Calu3 (cell line): ENCODE measurements at places on chromosomes 2 and 18. TPM values are rescaled to one million over a fixed set of nuclear protein-coding genes. Genes with fewer than 3 reads are reported as not detected.

GRCh38 chr18:79479116-79479760, 83.5 kb downstream of the NFATC1 start:
- DNase-seq, result no peak

- DNase-seq, result no peak
Measured at GRCh38 chr2:219081701-219082331, 21.1 kb upstream of the IHH start.

DNA sequence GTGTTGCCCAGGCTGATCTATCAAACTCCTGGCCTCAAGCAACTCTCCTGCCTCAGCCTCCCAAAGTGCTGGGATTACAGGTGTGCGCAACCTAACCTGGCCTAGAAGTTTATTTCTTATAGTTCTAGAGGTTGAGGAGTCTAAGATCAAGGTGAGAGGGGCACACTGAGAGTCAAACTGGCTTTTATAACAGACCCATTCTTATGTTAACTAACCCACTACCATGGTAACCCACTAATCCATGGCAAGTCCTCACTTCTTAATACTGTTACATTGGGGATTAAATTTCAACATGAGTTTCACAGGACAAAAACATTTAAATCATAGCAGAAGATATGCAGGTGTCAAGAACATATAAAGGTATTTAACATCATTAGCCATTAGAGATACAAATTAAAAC, 50.6 kb downstream of the MDH1 start:
- DNase-seq, result no peak

DNA sequence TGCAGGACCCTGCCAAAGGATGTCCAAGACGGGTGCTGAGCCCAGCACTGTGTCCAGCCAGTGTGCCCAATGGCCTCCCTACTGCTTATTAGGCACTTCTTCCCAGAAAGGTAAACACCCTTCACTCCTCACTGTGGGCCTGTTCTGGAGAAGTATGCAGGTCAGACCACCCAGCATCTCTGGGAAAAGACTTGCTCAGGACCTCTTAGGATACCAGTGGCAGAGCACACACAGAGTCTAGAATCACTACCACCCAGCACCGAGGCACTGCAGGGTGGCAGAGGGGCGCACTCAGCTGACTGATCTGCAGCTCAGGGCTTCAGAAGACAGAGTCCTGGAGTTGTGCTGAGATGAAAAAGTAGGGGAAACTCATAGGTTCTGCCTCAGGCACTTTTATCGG, 25.8 kb downstream of the XDH start:
- no peak for DNase-seq

DNA sequence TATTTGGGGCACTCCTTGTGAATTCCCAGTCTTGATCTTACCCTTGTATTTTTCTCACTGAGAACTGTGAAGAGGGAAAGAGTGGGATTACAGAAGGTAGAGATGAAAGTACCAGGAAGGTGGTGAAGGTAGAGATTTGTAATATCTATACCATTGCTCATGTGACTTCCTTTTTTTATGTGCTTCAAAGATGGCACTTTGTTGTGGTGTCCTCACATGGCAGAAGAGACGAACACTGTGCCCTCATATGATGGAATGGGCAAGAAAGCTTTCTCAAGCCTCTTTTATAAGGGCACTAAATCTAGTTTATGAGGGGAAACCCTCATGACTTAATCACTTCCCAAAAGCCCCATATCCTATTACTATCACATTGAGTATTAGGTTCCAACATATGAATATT, 28.9 kb upstream of the PPM1B start:
- no peak for DNase-seq

GRCh38 chr2:152115952-152116351, 17.1 kb upstream of the CACNB4 start:
- DNase-seq, result no peak

- peak; percentile 24 for DNase-seq
Measured at GRCh38 chr18:57461652-57462269, 26.6 kb downstream of the ONECUT2 start.

DNA sequence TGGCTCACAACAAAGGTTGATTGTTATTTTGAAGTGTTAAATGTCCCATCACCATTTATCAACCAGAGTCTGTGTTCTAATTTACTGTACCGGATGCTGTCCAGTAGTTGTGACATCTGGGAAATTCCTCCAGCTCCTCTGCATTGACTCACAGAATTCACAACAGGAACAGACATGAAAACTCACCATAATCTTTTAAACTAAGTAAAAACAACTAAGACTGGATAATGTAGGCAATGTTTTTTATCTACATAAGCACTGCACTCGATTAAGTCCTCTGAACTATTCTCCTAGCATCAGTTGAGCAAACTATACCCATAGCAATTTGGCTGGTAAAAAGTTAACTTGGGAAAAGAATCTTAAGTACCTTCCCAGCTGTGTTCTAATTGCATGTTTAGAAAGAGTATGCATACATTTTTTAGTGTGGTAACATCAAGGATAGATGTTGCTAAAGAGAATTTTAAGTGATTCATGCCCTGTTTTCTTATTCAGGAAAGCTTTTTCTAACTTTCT, 42.9 kb upstream of the MYO1B start:
- DNase-seq, result no peak

- no peak for DNase-seq
Measured at GRCh38 chr2:205369813-205370212, 312.5 kb upstream of the NRP2 start.

- DNase-seq, result peak; percentile 72
Measured at GRCh38 chr18:70296289-70296688, 7.4 kb downstream of the SOCS6 start.

DNA sequence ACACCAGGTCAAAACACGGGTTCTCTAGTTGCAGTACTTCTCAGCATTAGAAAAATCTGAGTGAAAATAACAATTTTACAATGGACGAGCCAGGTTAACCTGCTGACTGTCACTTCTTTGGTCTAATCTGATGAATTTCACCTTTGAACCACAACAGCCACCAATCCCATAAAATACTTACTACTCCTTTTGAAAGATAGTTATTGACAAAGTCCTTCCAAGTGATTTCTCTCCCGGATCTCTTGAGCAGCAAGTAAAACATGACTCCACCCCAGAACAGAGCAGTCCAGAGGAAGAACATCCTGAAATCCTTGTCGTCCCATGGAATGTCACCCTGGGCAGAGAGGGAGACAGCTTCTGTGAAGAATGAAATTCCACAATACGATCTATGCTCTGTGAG, 10.2 kb downstream of the AFG3L2 start:
- DNase-seq, result no peak

DNA sequence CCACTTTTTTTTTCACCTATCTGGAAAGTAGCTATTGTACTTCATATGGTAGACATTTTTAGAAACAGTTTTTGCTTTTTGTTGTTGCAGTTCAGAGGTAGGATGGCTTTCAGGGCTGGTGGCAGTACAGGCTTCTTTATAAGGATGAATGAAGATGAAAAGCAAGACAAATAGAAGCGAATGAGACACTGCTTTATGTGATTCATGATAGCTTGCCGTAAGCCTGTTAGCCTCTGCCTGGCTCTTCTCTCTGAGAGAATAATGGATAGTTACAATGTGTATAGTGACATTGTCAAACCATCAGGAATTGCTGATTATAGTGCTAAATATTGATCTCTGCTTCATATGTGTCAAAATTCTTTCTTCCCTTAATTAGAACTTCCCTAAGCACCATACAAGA, 173.7 kb downstream of the NR4A2 start:
- no peak for DNase-seq

DNA sequence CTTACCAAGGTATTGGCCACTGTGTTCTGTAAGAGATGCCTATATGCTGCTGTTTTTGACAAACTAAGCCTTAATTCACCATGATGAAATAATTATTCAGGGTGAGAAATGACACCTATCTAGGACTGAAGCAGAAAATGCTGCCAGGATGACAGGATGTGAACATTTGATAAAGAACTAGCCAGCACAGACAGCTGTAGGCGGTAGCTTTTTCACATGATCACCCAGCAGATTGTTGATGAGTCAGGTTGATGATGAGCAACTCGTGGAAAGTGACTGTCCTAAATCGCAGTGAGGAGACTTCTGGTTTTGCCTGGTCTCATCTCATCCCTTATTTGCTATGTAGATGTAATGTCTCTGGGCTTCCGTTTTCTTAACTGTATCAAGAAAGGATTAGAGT, 144.1 kb downstream of the PRPF40A start:
- DNase-seq, result no peak

- no peak for DNase-seq
Measured at GRCh38 chr2:63801455-63801854, 40.2 kb upstream of the UGP2 start.

- DNase-seq, result no peak
Measured at GRCh38 chr2:202718614-202719013, 83.8 kb downstream of the FAM117B start.

DNA sequence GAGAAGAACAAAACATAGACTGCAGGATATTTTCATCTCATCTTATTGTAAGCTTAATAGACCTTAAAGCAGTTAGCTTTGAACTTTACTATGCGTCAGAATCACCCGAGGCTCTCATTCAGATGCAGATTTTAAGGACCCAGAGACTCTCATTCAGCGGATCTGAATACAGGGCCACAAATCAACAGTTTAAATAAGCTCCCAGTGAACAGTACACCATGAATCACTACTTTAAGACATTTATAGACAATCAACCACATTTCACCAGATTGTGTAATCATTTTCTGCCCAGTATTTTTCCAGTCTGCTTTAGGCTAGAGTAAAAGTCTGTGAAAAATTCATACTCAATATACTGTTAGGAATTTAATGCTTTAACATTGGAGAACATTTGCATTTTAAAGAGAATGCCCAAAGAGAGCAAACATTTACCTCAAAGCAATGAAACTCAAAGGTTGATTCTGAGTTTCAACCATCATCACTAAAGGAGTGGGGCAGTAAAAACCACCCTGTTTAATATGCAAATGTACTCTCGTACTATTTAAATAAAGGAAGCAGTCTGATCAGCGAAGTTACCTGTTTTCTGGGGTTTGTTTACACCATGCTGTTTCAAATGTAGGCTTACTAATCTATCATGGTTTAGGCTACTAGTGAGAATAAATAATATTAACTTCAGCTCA, 11.0 kb upstream of the ALPK2 start:
- no peak for DNase-seq

DNA sequence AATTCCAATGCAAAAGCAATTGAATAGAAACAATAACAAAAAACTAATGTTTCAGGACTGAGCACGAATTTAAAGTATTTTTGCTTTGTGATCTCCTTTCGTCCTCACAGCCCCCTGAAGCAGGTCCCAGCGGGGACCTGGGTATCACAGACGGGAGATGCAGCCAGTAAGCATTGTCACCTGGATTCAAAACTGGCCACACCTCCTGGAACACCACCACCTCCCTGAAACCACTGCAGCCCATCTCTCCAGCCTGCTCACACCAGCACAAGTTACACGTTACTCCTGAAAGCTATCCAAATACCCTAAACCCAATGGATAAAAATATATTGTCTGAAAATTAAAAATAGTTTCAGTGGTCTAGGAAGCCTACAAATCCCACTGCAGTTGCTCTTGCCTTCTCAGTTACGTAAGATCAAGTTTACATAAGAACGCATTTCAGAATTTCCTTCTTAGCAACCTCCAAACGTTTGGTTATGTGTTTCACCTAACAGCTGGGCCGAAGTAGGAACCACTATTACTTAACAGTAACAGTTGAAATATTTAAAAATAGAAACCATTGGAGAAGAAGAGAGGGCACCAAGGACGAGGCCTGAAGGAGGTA, 178.0 kb downstream of the HDAC4 start:
- DNase-seq, result no peak

DNA sequence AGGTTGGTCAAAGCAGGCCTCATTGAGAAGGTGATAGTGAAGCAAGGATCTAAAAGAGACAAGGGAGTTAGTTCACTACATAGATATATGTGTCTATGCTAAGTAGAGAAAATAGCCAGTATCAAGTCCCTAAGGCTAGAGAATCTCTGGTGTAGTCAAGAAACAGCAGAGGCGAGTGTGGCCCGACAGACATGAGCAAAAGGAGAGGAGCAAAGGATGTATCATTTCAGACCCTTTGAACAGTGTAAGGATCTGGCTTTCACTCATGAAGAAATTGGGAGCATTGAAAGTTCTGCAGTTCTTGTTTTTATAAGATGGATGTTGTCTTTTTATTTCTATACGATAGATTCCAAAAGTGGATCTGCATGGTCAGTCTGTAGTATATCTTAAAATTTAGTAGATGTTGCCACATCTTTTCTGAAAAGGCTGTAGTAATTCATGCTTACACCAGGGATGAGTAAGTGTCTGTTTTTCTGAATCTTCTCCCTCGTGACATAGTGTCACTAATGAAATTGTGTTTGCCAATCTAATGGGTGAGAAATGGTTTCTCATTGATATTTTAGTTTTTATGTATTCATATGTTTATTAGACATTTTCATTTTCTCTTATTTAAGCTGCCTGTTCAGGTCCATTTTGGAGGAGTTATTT, 18.8 kb downstream of the SP100 start:
- DNase-seq, result no peak

GRCh38 chr18:77129150-77129551, 3.4 kb downstream of the MBP start:
- DNase-seq, result no peak

DNA sequence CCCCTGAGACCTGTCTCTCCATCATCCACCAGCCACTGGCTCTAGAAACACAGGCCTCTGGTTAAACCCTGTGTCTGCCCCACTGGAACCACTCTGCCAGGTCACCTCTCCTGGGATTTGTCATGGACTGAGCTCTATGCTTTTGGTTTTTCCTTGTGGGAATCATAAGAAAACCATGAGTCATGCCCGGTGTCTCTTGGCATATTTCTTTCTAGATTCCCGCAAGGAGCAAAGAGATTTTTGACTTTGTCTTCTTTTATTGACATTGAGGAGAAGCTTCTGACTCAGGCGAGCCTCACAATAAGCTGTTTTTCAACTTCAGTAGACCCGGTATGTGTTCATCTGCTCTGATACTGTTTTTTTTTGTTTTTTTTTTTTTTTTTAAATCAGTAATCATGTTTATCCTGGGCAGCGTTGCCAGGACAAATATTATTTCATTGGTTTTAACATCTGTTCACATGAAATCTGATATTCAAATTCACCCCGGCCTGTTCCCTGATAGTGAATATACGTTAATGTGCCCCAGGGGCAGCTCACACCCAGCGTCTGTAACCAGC, 207.1 kb downstream of the ACKR3 start:
- DNase-seq, result no peak

DNA sequence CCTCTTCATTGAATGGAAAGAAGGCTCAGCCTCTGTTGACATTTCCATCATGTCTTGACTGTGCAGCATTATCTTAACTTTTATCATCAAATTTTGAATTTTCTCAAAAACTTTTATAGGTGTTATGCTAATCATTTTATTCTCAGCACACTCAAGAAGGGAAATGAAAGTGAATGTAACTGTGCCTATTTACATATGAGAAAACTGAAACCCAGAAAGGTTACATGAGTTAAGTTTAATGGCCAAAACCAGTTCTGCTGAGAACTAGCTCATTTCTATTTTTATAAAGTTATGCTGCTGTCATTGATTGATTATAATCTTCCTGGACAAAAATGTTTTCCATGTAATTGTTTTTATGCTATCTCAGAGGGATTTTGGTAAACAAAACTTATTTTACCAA, 618.8 kb upstream of the NRXN1 start:
- no peak for DNase-seq

GRCh38 chr2:168632709-168633121, 169.7 kb upstream of the NOSTRIN start:
- DNase-seq, result no peak

Gene SPP2
- not detected in 2 replicates for total RNA-seq

Gene POTEI
- total RNA-seq, result not detected in 2 replicates

Gene MPHOSPH10
- total RNA-seq, result 54.7 and 67.8 TPM in 2 replicates

Gene DCC
- not detected in 2 replicates for total RNA-seq

Gene MBP
- 221 and 257 TPM in 2 replicates for total RNA-seq

Gene KCNG2
- total RNA-seq, result not detected in 2 replicates

Gene ACVR1C
- 0.86 and 0.99 TPM in 2 replicates for total RNA-seq

Gene FRZB
- total RNA-seq, result 0.20 and 0.21 TPM in 2 replicates

Gene DSG2
- total RNA-seq, result 194 and 196 TPM in 2 replicates

Gene TTC32
- total RNA-seq, result 13.6 and 14.4 TPM in 2 replicates

Gene TMEM200C
- total RNA-seq, result not detected in 2 replicates

Gene RUFY4
- 0.21 and 2.6 TPM in 2 replicates for total RNA-seq
